NCI-H774 (cell line): ENCODE measurements at places on chromosomes 3 and 15.
A peak's percentile ranks its signal among the peaks of the same experiment; 100 is the strongest.

DNA sequence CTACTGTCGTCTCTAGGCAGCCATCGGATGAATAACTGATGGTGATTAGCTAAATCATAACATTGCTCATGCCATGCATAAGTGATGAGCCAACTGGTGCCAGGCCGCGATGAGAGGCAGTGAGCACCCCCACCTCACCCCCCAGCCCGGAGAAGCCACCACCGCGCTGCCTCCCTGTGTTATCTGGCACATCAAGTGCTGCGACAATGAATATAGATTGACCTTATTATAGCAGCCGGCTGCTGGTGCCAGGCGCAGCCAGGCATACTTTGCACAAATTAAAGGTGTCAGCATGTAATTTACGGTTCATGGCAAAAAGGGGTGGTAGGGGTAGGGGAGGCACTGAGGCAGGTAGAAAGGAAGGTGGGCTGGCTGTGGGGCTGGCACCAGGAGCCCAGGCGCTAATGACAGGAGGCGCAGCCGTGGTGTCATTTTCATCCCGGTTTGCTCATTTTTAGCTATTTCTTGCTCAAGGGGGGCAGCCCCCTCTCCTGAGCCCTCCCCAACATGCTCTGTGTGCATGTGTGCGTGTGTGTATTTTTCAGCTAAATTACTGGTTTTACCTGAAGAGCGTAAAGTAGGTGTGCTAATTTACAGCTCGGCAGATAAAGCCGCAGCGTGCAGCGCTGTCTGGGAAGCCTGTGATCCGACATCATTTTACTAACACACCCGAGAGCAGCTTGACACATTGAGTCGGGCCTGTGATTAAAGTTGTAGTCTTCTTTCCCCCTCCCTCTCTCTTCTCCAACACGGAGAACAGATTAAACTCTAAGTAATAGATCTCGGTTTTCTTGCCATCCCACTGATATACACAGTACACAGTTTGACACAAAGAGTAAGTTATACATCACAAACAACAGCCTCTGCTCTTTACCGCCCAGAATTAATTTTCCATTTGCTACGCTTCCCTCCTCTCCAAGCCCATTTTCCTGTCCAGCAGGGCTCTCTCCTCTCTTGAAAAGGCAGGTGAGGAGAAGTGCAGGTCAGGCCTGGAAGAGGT lies 212.3 kb downstream of the RPLP1 start:
- peak; percentile 4 for DNase-seq

DNA sequence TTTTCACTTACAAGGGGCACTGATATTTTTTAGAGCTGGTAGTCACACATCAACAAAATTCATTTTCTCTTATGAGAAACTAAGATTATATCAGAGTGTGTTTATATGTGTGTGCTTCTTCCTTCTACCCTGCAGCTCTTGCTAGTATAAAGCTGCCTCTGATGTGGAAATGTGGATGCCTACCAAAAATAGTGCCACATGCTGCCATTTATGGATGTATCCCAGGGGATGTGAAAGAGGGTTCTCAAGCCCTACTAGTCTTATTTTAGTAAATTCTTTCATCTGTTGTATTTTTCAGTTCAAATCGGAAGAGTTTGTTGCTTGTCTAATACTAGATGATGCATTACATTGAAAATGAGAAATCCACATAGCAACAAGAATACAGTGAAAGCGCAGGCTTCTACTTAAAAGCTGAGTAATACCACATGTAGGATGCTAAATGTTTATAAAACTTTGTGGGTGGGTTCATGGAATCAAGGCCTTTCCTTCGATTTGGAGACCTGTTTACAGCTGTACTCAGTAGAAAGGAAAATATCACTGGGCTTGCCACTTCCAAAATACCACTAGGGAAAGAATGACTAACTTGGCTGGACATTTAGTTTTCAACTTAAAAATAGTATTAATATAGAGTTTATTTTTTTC lies 399.2 kb downstream of the EPHA3 start:
- no peak for DNase-seq

- DNase-seq: no peak
These were observed 269.7 kb downstream of the XXYLT1 start for GRCh38 chr3:195001261-195001660.

GRCh38 chr15:45801543-45801942 lies 166.7 kb downstream of the SQOR start:
- DNase-seq: no peak

GRCh38 chr3:77247061-77247460 lies 207.2 kb downstream of the ROBO2 start:
- no peak for DNase-seq

- DNase-seq: no peak
These were observed 13.3 kb downstream of the CAV3 start for GRCh38 chr3:8746780-8747345.

DNA sequence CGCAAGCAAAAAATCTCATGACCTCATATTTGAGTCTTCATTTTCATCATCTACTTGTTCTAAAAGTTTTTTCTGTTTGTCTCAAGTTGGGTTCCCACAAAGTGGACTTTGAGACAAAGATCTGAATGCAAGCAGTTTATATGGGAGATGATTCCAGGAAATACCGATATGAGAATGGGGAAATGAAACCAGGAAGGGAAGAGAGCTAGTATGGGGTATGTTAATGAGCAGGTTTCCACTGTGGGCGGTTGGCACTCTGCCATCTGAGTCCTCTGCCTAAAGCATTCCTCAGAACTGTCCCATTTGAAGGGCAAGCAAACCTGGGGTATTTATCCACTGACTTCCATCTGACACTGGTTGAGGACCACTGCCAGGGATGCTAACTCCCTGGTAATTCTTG lies 8.8 kb downstream of the ADPRH start:
- no peak for DNase-seq

DNA sequence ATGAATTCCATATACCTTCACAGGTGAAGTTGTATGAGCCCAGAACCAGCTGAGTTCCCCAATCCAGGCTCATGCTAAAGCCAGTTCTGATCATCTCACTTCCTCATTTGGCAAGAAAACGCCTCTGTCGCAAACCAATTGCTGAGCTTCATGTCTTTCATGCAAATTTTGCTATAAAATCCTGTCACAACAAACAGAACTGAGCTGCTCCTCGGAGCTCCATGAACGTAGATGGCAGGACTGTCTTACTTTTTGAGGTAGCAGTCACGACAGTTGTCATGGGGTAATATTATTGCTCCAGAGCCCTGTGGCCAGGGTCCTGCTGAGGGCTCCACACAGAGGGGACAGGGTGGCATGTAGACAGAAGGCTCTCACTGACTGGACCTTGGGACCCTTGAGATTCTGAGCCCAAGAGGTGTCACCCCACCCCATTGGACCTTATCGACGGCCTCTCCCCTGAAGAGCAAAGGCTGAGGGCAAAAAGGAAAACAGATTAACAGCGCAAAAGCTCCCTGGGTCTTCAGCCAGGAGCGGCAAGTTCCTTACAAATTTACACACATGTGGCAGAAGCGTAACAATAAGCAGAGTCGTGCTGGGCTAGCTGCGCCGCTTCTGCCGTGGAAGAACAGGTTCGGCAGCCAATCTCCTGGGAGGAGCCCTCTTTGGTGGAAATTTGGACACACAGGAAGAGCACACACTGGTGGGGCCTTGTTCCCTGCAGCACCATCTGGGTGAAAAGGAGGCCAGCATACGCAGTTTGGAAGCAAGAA lies 249.2 kb downstream of the OPA1 start:
- no peak for DNase-seq
